ENCODE measurements at places on chromosomes 1 and 21.

DNA sequence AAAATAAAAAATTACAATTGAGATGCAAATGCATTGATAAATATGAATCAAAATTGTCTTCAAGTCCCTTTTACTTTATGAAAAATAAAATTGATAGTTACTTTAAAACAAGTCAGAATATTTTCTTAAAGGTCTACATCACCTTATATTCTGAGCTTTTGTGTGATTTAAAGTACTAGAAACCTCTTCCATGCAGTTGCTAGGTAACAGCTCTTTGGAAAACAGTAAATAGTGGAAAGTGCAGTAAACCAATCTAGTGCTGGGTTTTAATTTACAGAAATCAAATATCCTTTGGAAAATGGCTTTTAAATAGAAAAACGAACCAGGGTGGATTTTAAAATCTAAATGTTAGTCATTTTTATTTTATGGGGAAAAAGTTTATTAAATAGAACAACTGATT lies 227.9 kb downstream of the KCNT2 start:
- DNase-seq: no peak

- no peak for DNase-seq
These were observed 118.4 kb downstream of the KCNN3 start for GRCh38 chr1:154751690-154752089.

DNA sequence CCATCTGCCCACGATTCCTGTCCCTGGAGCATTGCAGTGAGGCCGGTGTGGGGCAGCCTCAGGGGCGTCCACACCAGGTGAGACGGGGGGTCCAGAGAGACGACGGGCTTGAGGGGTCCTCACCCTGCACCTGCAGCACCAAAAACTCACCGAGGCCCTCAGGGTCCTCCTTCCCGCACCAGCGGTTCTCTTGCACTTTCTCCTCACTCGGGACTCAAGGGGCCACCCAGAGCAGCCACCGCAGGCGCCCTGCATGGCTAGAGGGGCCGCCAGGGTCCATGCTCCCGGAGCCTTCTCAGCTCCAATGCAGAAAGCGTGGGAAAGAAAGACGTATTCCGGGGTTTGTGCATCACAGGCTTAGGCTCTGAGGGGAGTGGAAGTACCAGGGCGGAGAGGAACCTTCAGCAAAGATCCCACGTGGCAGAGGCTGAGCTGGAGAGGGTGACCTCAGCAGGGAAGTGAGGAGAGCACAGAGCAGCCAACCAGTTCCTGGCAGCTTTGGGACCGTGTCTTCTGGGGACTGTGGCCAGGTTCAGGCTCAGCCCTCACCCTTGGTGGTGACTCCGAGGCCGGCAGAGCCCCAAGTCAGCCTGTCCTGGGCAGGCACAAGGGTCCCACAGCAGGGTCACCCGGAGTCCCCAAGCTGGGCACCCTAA lies 19.5 kb upstream of the COL6A2 start:
- DNase-seq: peak; percentile 1

DNA sequence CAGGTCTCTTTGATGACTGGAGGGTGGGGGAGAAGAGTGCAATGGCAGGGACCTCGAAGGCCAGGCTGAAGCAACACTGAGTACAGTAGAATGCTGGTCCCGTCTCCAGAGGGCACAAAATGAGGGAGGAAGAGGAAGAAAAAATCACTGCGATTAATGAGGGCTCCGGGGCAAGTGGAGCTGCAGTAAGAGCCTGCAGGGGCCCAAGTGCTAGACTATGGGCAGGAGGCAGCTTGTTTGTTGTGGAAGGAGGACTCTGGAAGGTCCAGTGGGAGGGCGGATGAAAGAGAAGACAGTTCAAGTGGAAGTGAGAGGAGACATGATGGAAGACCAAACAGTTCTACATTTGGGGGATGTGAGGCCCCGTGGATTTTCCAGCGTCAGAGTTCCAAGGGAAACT lies 17.4 kb downstream of the TMCC2 start:
- DNase-seq: no peak

- DNase-seq: no peak
These were observed 7.9 kb downstream of the SDF4 start for GRCh38 chr1:1223891-1224290.

GRCh38 chr21:16134134-16134533 lies 404.4 kb downstream of the USP25 start:
- no peak for DNase-seq

DNA sequence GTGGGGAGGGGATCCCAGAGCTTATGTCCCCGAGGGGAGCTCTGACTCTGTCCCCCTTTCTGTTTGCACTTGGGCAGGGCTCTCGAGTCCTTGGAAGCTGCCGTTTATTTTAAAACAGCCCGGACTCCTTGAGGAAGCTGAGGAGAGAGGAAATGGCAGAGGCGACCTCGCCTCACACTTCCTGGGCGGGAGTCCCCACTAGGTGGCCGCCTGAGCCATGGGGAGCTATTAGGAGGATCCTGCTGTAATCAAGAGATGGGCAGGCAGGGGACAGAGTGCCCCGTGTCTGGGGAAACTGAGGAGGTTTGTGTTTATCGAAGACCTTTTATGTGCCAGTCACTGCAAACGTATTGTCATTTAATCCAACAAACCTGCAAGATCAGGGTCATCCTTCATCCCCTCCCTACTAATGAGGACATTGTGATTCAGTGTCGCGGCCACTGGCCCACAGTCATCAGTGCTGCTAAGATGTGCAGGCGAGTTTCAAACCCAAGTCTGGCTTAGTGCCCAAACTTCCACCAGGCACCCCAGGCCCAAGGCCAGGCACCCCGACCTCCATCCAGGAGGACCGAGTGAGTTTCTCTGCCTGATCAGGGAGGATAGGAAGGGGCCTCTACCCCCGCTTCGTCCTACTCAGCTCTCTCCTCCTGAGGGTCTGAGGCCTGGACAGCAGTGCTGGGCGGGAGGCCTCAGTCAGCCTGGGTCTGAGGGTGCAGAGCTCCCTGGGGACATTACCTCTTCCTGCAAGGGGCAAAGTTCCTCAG lies 316.9 kb upstream of the VAMP3 start:
- no peak for DNase-seq

- DNase-seq: no peak
These were observed 353.3 kb downstream of the PBX1 start for GRCh38 chr1:164912290-164912689.

- no peak for DNase-seq
These were observed 3.2 kb downstream of the IRF6 start for GRCh38 chr1:209802780-209803152.

- DNase-seq: no peak
These were observed 24.0 kb upstream of the SAMD13 start for GRCh38 chr1:84277343-84278059.

- no peak for DNase-seq
These were observed 64.8 kb downstream of the RAP1GAP start for GRCh38 chr1:21604208-21604957.

DNA sequence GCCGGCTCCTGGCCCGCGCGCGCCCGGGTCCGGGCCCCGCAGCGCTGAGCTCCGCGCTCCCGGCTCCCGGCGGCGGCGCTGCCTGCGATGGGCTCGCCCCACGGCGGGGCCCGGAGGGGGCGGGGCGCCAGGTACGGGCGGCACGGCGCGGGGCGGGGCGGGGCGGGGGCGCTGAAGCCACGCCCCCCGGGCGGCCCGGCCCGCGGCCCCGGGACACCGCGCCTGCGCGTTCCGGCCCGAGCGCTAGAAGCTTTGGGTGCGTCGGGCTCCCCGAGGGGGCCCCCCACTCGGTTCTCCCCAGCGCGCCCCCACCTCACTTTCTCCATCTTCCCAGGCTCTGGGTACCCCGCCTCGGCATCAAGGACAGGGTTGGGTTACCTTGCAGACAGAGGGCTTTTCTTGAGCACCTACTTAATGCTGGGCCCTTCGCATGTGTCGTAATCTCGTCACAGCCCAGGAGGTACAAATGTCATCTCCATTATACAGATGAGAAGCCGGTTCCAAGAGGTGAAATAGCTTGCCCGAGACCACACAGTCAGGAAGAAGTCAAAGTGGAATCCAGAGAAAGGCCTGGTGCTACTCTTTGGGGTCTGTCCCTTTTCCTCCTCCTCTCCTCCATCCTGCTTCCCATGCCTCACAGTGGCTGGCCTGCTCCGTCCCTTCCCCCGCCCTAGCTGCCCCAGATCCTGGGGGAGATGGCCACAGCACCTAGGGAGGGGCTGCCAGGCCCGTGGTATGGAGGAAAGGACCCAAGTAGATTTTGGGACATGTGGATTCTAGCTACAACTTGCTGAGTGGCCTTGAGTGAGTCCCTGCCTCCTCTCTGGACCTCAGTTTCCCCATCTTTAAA lies 46.5 kb downstream of the RAP1GAP start:
- DNase-seq: no peak

GRCh38 chr1:182784556-182785171 lies 4.9 kb upstream of the NPL start:
- DNase-seq: no peak

GRCh38 chr1:169529068-169529642 lies 43.4 kb upstream of the SLC19A2 start:
- DNase-seq: no peak

GRCh38 chr1:189774721-189775287 lies 702.9 kb downstream of the BRINP3 start:
- no peak for DNase-seq

- no peak for DNase-seq
These were observed 543 bp upstream of the EPHB2 start for GRCh38 chr1:22709891-22710700.
